ENCODE measurements at places on chromosomes 13 and 19.

DNA sequence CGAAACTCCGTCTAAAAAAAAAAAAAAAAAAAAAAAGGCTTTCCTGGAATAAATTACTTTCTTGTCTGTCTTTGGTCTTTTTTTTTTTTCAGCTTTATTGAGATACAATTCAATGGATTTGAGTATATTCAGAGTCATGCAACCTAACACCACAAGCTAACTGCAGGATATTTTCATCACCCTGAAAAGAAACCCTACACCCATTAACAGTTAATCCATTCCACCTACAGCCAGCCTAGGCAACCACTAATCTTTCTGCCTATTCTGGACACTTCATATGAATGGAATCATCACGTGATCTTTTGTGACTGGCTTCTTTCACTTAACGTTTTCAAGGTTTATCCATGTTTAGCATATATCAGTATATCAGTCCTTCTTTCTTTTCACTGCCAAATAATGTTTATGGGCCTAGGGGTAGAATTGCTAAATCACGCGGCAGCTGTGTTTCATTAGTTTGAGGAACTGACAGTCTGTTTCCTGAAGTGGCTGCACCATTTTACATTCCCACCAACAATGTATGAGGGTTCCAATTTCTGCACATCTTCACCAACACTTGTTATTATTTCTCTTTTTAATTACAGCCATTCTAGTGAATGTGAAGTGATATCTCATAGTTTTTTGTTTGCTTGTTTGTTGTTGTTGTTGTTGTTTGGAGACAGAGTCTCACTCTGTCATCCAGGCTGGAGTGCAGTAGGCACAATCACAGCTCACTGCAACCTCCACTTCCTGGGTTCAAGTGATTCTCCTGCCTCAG lies 19.9 kb downstream of the LRFN3 start:
- DNase-seq = no peak

DNA sequence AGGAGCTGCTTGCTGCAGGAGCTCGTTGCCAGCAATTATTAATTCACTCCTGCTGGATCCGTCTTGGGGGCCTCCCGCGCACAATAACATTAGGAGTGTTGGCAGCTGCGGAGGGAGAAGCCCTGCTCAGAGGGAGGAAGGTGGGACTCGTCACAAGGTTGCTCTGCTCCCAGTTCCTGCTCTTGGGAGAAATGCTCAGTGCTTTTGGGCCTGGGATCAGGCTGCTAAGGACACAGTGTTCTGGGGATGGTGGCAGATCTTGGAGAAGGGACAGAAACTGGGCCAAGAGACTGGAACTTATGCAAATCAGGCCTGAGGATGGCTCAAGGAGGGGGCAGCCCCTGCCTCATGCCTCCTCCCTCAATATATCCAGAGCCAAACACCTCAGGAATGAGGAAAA lies 78.9 kb upstream of the OLFM4 start:
- DNase-seq = no peak

DNA sequence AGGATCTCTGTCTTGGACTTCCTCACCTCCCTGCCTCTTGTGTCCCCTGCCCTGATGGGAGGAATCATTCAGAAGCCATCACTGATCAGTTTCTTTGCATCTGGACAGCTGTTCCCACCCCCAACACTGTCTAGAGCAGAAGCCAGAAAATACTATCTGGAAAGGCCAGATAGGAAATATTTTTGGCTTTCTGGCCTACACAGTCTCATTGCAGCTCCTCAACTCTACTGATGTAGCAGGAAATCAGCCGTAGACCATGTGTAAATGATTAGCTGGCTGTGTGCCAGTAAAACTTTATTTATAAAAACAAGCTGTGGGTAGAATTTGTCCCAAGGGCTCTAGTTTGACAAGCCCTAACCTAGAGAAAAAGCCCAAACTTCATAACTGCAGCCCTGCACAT lies 5.6 kb downstream of the SIGLEC7 start:
- DNase-seq = no peak

DNA sequence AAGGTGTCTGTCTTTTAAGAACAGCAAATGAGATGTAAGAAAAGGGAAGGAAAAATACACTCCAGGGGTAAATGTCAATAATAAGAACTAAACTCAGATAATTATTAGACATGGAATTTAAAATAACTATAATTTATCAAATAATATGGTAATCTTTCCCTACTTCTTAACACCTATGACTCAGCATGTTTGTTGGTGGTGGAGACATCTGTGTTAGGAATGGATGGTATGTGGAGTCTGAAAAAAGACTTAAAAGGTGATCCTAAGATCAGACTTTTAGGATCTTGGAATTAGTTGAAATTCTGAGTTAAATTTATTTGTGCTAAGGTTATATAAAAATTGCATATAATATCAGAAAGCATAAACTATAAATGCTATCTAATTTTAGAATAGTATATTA lies 915.1 kb downstream of the SLITRK5 start:
- DNase-seq = no peak

DNA sequence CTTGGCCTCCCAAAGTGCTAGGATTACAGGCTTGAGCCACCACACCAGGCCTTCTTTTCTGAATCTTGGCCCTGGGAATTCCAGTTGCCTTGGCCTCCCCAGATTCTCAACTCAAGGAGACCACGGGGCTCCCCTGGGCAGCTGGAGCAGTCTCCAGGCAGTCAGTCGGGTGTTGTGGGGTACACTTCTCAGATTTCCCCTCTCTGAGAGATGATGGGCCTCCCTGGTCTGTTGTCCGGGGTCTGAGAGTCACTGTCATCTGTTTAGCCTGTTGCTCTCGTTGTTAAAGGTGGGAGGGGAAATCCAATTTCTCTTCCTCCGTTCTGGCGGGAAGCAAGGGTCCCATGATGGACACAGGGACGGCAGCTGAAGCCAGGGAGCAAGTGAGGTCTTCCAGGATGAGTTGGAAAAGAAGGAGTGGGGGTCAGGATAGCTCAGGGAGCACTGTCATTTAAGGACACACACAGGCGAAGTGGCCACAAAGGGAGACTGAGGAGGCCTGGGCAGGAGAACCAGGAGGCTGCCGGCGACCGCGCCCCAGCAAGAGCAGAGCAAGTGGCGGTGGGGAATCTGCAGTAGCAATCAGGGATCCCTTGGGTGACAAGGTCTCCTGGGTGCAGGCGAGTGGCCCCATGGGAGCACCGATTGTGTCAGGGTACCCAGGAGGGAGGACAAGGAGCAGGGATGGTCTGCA lies 15.7 kb downstream of the WTIP start:
- DNase-seq = no peak

- DNase-seq = peak; percentile 30
Measured at GRCh38 chr13:101127741-101128353, 288.5 kb downstream of the NALCN start.

DNA sequence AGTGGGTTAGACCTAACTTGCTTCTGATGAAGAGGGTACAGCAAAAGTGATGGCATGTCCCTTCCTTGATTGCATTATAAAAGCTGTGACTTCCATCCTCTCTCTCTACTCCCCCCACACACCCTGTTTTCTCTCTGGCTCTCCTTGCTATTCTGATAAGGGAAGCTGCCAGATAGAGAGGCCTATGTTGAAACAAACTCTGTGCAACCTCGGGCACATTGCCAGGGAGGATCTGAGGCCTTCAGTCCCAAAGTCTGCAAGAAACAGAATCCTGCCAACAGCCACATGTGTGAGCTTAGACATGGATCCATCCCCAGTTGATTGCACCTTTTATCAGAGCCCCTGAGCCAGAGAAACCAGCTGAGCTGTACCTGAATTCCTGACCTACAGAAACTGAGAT lies 44.8 kb upstream of the ARGLU1 start:
- DNase-seq = no peak

DNA sequence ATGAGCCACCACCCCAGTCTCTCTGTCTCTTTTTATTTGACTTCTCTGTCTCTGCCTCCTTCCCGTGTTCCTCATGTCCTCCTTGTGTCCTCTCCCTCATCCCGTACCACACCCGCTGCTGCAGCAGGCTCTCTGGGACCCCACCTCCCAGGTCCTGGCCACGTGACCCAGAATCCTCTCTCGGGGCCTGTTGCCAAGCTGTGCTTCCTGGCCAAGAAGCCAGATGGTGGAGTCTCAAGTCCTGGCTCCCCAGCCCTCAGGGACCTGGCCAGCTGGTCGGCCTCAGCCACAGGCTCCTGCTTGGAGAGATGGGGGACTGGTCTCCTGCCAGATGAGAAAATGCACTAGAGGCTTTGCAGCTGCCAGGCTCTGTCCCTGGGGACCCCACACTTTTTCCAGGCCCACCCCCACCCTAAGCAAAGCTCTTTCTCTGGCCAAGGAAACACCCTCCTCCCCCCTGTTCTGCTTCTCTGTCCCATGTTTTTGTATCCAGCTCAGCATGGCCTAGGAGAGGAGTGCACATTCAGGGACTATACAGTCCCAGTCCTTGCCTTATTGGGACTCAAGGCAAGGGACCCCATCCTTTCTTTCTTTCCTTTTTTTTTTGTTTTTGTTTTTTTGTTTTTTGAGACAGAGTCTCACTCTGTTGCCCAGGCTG lies 34.3 kb upstream of the SHKBP1 start:
- DNase-seq = no peak

- DNase-seq = no peak
Measured at GRCh38 chr19:55443824-55444480, 852 bp upstream of the SHISA7 start.

- no peak for DNase-seq
Measured at GRCh38 chr19:3024509-3024869, 4.6 kb downstream of the TLE2 start.

DNA sequence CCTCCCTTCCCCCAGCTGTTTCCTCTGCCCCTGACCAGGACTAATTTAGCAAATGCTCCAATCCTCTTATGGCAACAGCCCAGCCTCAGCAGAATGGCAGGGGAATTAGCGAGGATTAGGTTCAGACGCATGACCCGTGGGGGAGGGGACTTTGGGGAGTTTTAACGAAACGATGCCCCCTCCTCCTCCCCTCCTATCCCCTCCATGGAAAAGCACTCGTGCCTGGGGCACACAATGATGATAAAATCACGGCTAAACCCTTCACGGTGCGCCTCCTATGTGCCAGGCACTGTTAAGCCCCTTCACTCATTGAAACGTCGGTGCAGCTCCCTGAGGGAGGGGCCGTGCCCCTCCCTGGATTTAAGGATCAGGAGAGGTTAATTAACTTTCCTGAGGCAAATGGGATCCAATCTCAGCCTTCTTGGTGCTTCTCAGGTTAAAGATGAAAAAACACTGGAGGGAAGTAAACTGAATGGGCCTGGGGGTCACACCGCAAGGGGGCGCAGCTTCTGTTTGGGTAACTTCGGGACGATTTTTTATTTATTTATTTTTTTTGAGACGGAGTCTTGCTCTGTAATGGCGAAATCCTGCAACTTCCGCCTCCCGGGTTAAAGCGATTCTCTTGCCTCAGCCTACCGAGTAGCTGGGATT lies 10.1 kb upstream of the TPRX2 start:
- DNase-seq = peak; percentile 14

DNA sequence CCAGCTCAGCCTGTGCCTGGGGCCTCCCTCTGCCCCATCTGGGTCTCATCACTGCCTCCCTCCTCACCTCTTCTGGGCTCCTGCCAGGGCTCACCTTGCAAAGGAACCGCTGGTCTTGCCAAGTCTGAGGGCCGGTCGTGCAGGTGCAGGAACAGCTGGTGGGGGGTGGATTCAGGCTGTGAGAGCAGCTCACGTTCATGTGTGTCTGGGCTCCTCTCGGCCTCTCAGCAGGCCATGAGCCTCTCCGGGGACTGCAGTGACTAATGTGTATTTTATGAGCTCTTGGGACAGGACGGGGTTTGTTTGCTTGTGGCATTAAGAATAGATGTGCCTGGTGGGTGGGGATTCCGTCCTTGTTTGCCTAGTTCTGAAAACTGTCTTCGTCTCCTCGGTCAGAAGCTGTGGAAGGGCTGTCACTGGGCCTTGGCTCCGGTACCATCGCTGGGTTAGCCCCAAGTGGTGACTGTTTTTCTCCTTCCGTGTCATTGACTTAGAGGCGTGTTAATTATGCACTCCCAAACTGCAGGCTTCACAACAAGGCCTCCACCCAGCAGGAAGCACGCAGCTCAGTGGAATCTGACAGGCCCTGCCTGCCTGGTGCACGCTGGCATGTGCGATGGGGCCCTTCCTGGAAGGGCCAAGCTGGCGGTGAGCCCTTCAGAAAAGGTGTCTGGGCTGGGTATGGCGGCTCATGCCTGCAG lies 77.6 kb downstream of the KDM4B start:
- no peak for DNase-seq
